Upper lobe of right lung (tissue), 1 donor: ENCODE measurements at places on chromosomes 1 and 21. TPM values are rescaled to one million over a fixed set of nuclear protein-coding genes. Genes with fewer than 3 reads are reported as not detected.

DNA sequence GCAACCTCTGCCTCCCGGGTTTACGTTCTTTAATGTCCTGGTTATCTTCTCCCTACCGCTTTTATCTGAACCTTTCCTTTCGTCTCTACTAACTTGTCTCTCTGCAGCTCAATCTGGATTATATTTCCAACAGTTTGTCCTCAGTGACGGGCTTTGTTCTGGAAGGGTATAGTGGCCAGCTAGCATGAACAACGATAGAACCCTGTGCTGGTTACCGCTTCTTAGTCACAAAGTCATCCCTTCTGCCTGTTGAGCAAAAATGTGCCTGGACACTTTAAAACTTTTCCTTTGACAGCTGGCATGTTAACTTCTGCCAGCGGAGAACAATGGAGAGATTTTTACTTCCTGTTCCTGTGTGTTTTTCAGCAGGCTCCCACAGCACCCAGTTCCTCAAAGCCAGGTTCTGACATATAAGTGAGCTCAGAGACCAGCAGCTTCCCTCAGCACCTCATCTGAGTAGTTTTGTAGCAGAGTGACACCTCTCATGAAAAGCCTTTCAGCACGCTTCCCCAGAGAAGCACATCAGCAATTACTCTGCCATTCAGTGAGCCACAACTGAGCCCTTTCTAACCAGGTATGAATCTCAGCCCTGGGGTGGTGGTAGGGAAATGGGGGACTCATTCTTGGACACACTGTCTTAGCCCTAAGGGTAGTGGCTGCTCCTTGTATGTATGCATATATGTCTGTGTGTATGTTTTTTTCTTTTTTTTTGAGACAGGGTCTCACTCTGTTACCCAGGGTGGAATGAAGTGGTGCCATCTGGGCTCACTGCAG lies 23.6 kb upstream of the CCDC17 start:
- H3K4me1 ChIP-seq = peaks cover 9% of the 10 kb centered on the region
- no peak for DNase-seq
- H3K27me3 ChIP-seq = no peaks in the 10 kb centered on the region
- H3K27ac ChIP-seq = no peak overlapping the region
- H3K36me3 ChIP-seq = peaks cover 50% of the 10 kb centered on the region
- H3K4me3 ChIP-seq = no peak overlapping the region

AMY1B gene
- total RNA-seq = 4.1 TPM

GRCh38 chr1:160474392-160475242 lies 48.4 kb downstream of the SLAMF6 start:
- DNase-seq = no peak
- H3K4me3 ChIP-seq = no peak overlapping the region
- H3K36me3 ChIP-seq = no peaks in the 10 kb centered on the region
- H3K4me1 ChIP-seq = no peaks in the 10 kb centered on the region

DNA sequence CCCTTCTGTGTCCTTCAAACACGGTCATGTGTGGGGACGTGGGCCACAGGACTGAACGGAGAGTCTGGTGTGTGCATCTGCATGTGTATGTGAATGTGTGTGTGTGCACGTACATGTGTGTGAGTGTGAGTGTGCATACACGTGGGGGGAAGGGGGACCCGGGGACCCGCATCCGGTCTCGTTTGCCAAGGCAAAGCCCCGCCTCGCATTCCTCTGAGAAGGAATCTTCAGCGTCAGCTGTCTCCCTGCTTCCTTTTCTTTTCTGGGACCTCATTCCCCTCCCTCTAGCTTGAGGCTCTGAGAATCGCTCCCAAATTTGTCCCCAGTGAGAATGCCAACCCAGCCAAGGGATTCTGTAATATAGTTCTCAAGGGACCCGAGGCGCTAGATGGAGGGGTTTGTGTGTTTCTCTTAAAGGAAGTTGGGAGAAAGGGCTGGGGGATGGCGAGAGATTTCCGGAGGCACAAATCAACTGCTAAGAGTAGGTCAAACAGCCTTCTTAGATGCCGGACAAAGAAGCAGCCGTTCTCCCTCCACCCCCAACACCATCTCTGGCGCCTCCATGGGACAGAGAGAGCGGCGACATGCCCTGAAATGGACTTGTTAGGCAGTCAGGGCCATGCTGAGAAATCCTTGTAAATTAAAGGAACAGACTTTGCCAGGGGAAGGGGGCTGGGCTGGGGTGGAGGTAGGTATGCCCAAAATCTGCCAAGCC lies 6.6 kb downstream of the IFFO2 start:
- H3K4me1 ChIP-seq = peaks cover 92% of the 10 kb centered on the region
- H3K4me3 ChIP-seq = peak overlapping the region; percentile 53
- no peak for DNase-seq
- no peaks in the 10 kb centered on the region for H3K36me3 ChIP-seq
- H3K27me3 ChIP-seq = no peaks in the 10 kb centered on the region

DNA sequence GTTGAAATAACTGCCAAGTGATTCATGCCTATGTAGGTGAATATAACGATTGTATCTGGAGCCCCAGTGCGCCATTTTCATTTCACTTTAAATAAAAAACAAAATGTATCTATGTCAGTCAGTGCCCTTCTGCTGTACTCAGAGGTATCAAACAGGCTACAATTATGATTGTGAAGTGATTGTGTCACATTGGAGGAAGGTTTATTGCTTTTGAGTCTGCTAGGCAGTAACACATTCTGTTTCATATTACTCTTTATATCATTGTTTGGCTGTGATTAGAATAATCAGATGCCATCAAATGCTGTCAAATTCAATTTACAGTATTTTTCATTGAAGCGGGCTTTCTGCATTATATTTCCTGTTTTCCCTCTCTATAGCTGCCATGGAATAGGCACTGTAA lies 171.9 kb downstream of the KCTD3 start:
- H3K27me3 ChIP-seq = no peaks in the 10 kb centered on the region
- H3K4me1 ChIP-seq = no peaks in the 10 kb centered on the region
- no peak overlapping the region for H3K4me3 ChIP-seq
- H3K27ac ChIP-seq = no peak overlapping the region
- H3K36me3 ChIP-seq = no peaks in the 10 kb centered on the region
- DNase-seq = no peak

IL12RB2 gene
- total RNA-seq = 0.87 TPM

DNA sequence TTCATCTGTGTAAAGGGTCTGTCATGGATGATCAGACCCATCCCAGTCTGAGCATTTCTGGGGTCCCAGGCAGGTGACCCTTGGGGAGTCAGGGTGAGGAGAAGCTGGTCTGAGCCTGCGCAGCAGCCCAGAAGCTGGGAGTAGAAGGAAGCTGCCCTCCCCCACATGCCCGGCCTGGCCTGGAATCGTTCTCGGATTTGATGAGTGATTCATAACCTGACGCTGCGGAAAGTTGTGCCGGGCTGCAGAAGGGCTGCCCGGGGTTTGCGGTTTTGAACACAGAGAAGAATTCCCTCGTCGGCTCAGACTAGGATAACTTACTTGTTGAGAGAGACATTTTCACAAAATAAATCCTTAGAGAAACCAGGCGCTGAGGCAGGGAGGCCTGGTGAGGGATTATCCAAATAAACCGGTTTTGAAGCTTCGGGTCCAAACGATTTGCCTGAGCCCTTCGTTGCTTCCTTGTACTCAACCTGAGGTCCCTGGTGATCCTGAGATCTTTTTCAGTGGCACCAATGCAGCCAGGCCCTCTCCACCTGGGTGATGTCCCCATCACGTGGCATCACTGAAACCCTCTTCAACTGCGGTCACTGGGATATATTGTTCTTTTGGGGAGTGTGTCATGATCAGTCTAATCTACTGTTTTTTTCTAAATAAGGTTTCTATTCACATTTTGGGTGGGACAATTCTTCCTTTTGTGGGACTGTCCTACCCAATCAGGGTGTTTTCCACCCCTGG lies 29.2 kb downstream of the EPHB2 start:
- DNase-seq = no peak
- no peaks in the 10 kb centered on the region for H3K36me3 ChIP-seq
